ENCODE measurements at places on chromosomes 12 and 14.

- no peak for DNase-seq
Observed at GRCh38 chr12:55717011-55718007, 1.5 kb downstream of the BLOC1S1 start.

DNA sequence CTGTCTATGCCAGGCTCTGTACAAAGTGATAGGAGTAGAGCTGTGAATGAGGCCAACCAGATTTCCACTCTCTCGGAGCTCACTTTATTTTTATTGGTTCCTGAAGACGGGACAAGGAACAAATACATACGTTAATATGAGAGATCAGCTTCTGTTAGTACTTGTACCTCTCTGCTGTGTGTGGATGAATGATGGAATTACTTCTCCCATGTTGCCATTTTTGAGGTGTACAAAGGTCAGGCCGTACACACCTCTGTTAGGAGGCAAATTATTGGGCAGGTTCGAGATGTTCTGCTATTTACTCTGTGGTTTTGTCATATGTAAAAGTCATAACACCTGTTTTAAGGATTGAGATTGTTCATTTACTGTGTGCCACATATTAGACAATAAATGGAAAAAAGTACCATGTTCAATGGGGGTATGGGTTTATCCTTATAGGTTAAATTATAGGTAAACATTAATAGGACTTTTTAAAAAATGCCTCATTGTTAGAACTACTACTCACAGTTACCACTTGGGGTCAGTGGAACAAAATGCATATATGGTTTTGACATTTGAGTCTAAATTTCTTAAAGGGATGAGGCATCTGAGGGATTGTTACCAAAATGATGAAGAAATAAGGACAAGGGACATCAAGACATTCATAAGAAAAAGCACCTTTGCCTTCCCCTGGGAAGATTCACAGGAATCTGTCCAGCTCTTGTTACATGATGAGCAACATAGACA lies 26.9 kb downstream of the WBP11 start:
- DNase-seq = no peak

DNA sequence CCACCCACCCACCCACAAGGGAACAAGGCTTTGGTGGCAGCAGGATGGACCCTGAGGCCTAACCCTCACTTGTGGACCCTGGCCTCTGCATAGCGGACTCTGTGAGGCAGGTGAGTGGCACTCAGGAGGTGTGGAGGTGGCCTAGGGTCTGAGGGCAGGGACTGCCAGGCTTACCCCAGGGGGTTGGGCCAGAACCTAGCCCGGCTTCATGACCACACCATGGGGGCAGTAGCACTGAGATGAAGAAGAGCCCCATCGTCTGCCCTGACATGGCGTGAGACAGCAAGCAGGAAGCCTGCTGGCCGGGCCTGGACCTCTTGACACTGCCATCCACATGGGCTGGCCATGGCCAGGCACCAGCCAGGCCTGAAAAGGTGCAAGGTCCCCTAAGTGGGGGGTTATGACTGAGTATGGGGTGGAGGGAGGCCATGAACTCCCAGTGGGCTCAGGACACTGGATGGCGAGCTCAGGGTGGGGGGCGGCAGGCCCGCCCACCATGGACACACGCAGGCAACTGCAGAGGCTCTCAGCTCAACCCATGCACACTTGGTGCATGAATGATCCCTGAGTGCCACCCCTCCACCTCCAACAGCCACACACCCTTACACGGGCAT lies 29.3 kb downstream of the JAG2 start:
- DNase-seq = no peak

DNA sequence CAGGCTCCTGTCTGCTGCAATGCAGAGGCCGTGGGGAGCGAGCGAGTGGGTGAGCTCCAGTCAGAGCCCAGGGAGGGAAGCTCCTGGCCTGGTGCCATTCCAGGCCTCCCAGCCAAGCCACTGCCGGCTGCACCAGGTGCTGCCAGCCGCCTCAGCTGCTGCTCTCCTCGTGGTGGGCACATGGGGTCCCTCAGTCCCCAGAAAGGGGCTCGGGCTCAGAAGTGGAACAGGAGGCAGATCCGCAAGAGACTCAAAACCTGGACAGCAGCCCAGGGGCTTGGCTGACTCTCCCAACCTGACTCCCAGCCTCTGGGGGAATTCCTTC lies 2.4 kb downstream of the ABCB9 start:
- no peak for DNase-seq

GRCh38 chr14:74517731-74518130 lies 24.2 kb downstream of the ISCA2 start:
- DNase-seq = no peak

DNA sequence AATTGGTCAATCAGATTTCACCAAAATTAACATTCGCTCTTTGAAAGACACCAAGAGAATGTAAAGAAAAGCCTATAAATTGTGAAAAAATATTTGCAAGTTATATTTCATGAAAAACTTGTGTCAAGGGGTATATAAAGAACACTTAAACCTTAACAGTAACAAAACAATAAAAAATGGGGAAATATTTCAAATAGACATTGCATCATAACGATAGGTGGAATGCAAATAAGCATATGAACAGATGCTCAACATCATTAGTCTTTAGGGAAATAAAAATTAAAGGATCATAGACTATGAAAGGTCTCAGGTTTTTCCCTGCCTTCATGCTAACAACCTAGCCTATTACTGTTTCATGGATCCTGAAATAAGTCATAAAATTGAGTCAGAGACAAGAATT lies 64.3 kb downstream of the COCH start:
- DNase-seq = no peak

- peak; percentile 55 for DNase-seq
Observed at GRCh38 chr14:22598099-22598895, at the start of gene ABHD4. ABHD4 (plus strand) TSS chr14:22598300; CDS start chr14:22598307, 7 bp downstream.

- no peak for DNase-seq
Observed at GRCh38 chr14:45253754-45254310, 830 bp upstream of the MIS18BP1 start.

DNA sequence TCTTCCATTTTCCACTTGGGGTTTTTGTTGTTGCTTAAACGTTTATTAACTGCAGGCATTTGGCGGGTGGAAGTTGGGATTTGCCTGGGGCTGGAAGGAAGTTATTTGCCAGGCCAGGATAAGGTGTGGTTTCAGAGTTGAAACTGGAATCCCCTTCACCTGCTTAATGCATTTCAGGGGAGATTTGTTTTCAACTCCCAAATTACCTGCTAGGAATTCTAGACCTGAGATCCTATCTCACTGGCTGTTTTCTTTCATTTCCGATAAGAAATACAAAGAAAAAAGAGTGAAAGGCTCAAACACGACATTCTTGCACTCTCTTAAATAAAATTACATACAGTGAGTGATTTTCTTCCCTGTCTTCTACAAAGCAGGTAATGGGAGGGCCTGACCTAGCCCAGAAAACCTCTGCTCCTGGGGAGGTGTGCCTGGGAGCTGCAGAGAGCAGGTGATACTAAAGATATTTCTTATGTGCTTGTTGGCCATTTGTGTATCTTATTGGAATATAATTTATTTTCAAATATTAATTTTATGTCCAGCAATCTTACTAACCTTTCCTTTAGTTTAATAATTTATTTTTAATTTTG lies 278.2 kb downstream of the ZFP36L1 start:
- no peak for DNase-seq

DNA sequence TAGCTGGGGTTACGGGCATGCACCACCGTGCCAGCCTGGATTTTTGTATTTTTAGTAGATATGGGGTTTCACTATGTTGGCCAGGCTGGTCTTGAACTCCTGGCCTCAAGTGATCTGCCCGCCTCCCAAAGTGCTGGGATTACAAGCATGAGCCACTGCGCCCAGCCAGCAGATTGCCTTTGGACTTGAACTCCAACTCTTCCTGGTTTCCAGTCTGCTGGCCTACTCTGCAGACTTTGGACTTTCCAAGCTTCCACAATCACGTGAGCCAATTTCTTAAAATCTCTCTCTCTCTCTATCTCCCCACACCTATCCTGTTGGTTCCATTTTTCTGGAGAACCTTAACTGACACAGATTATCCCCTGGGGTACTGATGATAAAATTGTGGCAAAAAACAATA lies 55.0 kb downstream of the EMP1 start:
- DNase-seq = no peak

GRCh38 chr12:53336181-53336681 lies at the start of gene SP7:
SP7 (minus strand) TSS chr12:53336354; CDS start chr12:53335646, 708 bp downstream.
- DNase-seq = no peak

DNA sequence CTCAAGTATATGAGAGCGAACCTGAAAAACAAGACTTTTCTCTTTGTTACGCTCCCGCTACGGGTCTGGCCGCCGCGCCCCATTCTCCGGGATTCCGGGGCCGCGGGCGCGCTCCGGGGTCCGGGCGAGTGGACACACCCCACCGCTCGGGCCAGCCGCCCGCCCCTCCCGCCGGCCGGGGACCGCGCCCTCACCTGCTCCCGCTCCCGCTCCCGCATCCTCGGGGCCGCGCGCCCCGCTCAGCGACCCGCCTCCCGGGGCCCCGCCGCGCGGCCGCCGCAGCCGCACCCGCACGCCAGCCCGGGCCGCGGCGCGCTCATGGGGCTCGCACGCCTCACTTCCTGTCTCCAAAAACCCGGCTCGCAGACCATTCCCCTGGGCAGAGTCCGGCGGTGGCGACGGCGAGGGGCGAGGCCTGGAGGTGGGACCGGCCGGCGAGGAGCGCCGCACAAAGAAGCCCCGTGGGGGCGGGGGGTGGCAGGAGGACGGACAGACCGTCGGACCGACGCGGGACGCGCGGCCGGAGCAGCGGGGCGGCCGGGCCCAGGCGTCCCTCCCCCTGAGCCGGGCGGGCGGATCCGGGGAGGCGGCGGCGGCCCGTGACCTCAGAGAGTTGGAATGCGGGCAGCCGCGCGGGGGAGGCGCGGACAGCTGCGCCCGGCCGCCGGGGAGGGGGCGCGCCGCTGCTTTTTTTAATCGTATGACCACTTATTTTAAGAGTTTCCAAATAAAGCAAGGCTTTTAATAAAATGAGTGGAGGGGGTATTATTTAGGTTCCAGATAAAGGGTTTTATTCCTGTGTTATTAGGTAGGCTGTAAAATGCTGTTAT lies at the start of gene PTPN21:
Gene PTPN21, minus strand, starts transcription at position 551 of the 830 bp plus-strand sequence. CDS start 4,590 bp downstream, outside the sequence.
- DNase-seq = no peak

GRCh38 chr12:89306827-89307473 lies 45.4 kb downstream of the DUSP6 start:
- DNase-seq = no peak

DNA sequence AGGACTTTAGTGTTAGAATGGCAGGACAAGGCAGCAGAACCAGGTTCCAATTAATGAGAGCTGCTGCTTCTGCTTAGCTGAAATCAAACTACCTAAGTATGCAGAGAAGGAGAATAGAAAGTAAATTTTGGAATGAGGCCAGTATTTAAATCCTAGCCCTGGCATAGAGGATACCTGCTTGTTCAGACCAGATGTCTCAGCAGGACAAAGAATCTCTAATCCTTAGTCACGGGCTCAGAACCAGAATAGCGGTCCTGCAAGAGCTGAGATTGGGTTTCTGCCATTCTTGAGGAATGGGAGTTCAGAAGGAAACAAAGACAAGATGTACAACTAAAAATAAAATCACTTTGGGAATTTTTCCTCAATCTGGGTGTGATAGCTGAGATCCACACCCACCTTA lies 550.8 kb upstream of the TMEM132C start:
- no peak for DNase-seq

DNA sequence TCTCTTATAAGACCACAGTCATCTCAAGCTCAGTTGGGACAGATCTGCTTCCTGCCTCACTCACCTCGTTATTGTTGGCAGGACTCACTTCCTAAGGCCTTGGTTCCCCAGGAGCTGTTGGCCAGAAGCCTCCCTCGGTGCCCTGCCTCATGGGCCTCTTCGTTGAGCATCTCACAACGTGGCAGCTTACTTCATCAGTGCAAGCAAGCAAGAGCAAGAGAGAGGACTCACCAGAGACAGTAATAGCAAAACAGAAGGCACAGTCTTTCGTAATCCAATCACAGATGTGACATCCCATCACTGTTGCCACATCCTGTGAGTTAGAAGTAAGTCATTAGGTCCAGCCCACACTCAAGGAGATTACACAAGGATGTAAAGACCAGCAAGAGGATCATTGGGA lies 5.1 kb upstream of the NUMB start:
- no peak for DNase-seq

GRCh38 chr14:53017837-53018236 lies 67.0 kb upstream of the FERMT2 start:
- DNase-seq = no peak

- DNase-seq = no peak
Observed at GRCh38 chr14:69153873-69154270, 953 bp upstream of the DCAF5 start.

Data from T-cell (primary cell).